Stimulated activated CD4-positive, alpha-beta T cell treated with anti-CD3 and anti-CD28 coated beads, Interleukin-4, amount 100 ng/mL, for 24 hours (primary cell): ENCODE measurements at places on chromosomes 16 and 17.

DNA sequence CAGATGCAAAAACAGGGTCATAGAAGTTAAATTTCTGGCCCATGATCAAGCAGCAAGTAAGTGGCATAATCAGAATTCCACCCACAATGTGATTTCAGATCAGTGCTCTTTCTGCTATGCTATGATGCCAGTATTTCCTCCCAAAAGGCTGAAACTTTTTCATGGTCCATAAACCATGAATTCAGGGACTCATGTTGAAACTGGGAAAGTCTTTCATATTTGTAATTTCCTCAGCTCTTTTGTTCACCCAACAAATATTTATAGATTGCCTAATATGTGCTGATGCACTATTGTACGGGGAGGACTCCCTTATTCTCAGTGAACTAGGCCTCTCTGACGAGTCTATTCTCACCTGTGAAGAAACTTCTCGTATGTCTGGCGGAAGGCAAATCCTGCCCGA is 156.3 kb downstream of the MYO1D start:
- DNase-seq: no peak

- DNase-seq: no peak
These were observed 122.0 kb downstream of the BANP start for GRCh38 chr16:88073201-88073721.

DNA sequence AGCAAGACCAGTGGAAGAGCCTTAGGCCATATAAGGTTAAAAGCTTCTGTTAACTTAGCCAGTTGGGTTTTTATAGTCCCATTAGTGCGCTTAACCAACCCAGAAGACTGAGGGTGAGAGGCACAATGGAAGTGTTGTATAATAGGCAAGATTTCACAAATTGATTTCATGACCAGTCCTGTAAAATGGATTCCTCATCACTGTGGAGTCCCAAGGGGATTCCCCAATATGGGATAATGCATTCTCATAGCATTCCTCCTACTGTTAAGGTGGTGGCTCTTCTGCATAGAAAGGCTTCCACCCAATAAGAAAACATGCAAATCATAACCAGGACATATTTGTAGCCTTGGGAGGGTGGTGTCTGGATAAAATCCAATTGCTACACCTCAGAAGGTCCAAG is 22.1 kb upstream of the B4GALNT2 start:
- no peak for DNase-seq

- DNase-seq: no peak
These were observed 6.3 kb downstream of the C17orf75 start for GRCh38 chr17:32335687-32336086.

GRCh38 chr16:72355561-72355960 is 183.6 kb upstream of the PMFBP1 start:
- DNase-seq: no peak

DNA sequence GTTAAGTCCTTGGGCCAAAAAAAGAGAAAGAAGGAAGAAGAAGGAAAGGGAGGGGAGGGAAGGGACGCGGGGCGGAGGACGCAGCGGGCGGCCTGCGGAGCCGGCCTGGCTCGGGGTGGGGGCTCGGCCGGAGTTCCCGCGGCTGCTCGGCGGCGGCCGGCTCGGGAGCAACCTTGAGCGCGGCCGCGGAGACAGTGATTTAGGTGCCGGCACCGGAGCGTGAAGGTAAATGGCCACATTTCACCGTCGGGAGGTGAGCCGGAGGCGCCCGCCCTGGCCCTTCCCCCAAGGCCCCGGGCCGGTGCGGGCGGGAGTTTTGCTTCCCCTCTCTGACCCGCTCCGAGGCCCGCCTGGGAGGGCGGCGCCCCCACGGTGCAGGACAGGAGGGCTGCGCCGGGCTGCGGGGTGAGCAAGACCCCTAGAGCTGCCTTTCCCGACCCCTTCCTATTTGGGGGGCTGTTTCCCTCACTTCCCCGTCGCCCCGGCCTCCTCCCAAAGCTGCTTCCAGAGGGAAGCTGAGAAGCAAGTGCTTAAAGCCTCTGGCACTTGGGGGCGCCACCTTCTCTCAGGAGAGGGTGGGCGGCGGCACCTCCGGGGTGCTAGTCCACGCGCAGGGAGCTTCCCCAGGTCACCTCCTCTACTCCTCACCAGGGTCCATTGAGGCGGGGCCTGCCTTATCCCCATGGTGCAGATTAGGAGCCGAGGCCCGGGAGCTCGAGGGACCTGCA is 56.5 kb downstream of the MRM1 start:
- no peak for DNase-seq

- DNase-seq: peak; percentile 76
These were observed 14.5 kb downstream of the GLIS2 start for GRCh38 chr16:4330277-4330874.

- no peak for DNase-seq
These were observed 2.3 kb downstream of the TAOK2 start for GRCh38 chr16:29975811-29976511.

DNA sequence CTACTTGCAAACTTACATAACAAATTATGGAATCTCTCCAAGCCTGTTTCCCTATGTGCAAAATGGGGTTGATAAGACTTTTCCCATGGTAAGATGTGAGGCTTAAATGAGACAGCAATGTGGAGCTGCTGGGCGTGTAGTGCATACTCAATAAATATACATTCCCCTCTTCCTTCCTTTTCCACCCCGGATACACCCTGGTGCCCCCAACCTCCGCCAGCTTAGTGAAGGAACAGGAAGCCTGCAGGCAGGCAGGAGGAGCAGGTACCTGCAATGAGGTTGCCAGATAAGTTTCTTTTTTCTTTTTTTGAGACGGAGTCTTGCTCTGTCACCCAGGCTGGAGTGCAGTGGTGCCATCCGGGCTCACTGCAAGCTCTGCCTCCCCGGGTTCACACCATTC is 14.9 kb downstream of the C17orf50 start:
- DNase-seq: no peak

GRCh38 chr16:11833951-11834695 is 17.2 kb downstream of the RSL1D1 start:
- no peak for DNase-seq

DNA sequence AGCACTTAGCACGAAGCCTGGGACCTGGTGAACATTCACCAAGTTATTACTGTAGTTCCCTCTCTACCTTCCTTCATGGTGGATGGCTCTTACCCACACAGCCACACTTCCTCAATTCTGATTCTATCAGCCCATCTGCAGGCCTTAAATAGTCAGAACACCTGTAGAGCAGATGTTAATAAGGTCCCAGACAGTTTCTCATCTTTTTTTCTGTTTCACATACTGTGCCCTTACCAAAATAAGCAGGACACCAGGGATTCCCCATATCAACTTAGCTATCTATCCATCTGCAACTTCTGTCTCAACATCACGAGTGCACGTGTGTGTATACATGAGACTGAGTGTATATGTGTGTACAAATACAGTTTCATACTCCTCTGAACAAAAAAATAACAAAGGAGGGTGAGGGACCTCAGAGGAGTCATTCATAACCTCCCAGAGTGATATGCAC is 2.8 kb downstream of the RECQL5 start:
- no peak for DNase-seq

GRCh38 chr16:27152121-27152520 is 51.2 kb upstream of the KDM8 start:
- DNase-seq: no peak

DNA sequence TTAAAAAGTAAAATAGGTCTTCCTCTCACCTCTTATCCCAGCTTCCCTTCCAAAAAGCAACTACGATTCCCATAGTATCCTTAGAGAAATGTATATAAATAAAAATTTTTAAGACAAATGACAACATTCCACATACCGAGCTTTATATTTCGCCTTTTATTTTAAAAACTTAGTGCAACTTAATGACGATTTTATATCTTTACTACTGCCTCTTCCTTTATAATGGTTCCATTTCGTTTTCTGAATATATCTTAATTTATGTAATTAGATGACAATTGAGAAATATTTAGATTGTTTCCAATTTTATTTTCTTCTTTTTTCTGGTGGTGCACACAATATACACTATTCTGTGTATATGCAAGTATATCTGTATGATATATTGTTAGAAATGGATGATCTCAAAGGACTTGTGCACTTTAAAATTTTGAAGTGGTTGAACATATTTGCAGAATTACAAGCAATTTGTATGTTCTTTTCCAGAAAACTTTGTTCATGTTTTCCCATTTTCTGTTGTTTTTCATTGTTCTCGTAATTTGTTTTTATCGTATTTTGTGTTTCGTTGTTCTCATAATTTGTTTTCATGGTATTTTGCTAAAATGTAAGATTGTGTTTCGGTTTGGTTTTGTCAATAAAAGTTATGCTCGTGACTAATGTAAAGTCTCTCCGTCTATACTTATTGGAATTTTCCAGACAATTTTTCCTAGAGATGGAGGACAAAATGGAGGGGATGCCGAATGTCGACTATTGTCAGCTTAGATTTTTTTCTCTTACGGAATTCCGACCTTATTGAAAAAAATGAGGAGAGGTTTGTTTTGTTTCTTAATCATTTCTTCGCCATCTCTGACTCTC is 20.4 kb upstream of the HOXB13 start:
- DNase-seq: no peak

DNA sequence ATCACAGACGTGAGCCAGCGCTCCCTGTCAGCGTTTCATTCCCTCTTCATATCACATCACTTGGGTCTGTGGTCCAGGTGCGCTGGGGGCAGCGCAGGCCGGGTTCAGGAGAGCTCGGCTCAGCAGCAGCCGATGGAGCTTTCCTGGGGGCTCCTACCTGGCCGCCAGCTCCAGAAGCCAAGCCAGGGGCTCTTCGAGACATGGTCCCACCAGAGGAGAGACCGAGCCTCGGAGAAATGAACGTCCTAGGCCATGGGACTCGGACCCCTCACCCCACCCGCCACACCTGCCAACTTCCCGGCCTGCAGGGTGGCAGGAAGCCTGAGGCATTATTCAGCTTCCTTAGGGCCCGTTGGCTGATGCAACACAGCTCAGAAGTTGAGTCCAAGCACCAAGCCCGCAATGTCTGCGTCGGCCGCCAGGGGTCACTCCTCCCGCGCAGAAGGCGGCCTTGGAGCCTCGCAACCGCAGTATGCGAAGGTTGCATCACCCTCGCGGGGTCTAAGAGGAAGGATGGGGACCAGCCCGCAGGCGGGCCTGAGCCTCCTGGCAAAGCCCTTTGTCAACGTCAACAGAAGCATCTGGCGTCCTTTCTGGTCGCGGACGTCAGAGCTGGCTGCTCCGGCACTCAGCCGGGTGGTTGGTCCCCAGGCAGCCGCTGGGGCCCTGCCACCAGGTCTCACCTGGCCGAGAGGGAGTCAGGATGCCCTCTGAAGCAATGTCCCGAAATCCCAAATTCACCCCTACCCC is 13.2 kb upstream of the KLHDC4 start:
- peak; percentile 96 for DNase-seq

DNA sequence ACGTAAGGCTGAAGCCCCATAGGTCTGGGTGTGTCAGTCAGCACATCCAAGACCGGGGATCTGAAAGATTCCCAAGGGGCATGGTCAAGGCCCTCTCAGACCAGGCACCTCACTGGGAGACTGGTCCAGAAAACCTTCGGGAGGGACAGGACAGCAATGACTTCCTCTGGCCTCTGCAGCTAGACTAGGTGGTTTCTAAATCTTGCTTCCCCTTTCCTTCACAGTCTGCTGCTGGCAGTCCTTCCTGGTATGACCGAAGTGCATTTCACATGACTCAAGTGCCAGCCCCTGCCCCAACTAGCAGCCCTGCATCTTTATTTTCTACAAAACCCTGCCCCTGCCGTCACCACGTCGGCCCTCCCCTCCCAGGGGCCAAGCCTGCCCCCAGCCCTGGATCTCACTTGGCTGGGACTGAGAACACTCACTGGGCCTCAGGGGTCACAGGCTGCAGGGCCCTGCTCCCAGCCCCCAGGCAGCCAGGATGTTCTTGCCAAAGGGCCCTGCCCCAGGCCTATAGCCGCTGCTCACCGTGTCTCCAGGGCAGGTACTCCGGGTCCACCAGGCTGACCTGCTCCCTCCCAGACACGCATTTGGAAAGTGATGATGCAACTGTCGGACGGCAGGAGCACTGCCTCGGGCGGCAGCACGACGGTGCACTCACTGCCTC is 18.3 kb downstream of the POLR3K start:
- DNase-seq: no peak

DNA sequence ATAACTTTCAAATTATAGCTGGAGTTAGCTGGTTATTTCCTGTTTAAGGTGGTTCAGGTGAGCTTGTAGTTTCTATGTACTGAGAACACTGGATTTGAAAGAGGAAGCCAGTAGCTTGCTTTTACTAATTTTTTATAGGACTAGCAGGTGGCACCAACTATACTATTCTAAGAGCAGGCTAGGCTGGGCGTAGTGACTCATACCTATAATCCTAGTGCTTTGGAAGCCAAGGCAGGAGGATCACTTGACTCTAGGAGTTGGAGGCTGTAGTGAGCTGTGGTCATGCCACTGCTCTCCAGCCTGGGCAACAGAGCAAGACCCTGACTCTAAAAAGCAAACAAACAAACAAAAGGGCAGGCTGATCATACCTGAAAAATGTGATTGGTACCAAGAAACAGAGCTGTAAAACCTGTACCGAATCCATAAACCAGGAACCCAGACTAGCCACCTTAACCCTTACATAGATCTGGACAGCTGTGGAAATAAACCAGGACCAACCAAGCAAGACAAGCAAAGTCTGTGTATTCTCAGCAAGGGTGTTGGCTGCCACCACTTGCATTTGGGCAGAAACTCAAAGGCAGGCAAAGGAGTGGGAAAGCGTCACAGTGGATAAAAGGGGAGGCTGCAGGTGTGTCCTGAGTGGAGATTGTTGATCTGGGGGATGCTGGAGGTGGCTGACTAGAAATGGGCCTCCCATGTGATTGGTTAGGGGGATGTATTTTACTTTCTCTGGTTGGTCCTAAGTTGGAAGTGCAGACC is 36.3 kb downstream of the SLC47A1 start:
- DNase-seq: no peak

DNA sequence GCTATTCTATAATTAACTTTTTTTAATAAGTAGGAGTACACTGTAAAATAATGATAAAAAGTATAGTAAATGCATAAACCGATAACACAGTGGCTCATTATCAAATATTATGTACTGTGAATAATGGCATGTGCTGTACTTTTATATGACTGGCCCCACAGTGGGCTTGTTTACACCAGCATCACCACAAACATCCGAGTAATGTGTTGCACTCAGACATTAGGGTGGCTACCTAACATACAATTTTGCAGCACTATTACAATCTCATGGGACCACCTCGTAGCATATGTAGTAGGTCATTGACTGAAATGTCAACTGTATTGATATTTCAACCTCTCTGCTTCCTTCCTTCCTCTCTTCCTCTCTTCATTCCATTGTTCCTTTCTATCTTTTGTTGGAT is 51.7 kb downstream of the TBX4 start:
- DNase-seq: no peak

DNA sequence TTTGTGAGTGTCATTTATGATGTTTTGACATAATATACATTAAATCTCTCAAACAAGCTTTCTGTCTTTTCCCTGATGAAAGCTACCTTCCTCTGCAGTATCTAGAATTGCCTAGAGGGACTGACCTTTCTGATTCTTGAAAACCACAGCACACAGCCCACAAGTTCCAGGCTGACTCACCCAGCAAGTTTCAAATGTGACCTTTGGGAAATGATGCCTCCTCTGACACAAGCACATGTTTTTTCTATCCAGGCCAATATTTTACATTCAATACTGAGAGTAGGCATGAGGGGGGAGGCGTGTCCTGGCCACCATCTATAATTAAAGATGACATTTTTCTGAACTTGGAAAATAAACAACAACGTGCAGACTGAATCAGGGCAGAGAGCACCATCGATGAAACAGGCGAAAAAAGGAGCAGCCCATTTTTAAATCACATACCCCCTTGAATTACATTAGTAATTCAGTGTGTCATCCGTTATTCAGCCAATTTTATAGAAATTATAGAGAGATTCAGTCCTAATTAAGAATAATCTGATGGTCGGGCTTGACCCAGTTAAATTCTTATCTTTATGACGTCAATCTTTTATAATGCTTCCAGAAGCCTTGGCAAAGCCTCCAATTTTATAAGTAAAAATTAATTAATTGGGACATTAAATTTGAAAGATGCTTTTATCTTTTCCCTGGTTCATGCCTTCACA is 292.6 kb upstream of the CDH11 start:
- DNase-seq: no peak
